ENCODE measurements at places on chromosomes 5 and 9.
A peak's percentile ranks its signal among the peaks of the same experiment; 100 is the strongest.

GRCh38 chr9:76215066-76215465, 179.2 kb downstream of the RFK start:
- DNase-seq, result no peak

GRCh38 chr9:132586830-132587591, 4.6 kb downstream of the BARHL1 start:
- no peak for DNase-seq

- DNase-seq, result no peak
These were observed 250.9 kb downstream of the ADGRV1 start for GRCh38 chr5:90809311-90810056.

DNA sequence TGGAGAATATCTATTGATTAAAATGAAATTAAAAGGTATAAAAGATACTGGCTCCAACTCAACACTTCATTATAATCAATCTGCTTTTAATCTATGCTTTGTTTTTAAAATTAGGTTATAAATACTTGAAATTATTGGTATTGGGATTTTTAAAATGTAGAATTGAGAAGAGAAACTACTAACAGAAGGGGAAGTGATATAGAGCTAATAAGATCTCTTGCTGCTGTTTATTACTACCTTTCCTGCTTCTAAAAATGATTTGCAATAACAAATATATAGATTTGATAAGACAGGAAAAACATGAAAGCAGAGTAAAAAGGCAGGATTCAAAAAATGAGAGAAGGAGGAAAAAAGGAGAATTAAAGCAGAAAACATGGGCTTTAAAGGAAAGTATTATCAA, 209.3 kb upstream of the NREP start:
- no peak for DNase-seq

DNA sequence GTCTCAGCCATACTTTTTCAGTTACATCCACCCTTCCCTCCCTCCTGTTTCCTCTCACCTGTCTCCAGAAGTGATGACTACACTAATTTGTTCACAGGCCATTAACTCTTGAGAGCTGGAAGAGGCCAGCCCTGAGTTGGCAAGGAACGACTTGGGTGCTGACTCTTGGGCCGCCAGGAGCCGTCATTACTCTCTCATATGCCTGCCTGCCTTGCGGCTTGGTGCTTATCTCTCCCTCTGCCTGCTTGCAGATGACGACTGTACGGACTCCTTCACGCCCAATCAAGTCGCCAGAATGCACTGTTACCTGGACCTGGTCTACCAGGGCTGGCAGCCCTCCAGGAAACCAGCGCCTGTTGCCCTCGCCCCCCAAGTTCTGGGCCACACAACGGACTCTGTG, 66.1 kb downstream of the PAPPA start:
- DNase-seq, result no peak

GRCh38 chr5:157761690-157762621, 18.4 kb downstream of the LSM11 start:
- DNase-seq, result no peak

DNA sequence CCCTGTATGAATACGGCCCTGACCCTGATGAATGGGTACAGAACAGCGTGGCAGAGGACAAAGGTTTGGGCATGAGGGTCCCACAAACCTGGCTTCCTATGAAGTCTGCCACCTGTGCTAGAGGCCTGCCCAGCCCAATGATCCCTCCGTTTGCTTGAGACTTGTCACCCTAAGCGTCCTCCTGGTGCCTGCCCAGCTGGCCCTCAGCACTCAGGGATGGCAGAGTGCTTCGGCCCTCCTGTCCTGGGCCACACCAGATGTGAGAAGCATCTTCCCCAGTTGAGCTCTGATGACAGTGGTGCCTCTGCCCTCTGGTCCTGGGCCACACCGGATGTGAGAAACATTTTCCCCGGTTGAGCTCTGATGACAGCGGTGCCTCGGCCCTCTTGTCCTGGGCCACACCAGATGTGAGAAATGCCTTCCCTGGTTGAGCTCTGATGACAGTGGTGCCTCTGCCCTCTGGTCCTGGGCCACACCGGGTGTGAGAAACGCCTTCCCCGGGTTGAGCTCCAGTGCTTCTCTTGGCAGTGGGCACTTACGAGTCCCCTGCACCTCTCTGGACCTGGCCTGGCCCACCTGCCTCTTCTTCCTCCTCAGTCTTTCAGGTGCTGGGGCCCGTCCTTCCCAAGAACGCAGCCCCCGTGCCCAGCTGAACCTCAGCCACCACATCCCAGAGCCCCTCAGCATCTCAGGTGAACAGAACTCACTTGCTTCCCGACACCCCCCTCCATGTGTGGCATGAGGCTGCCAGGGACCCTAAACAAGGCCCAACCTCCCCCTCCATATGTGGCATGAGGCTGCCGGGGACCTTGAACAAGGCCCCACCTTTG, 253.1 kb upstream of the IRX1 start:
- DNase-seq, result no peak

GRCh38 chr5:63439537-63439936, 522.7 kb downstream of the HTR1A start:
- DNase-seq, result no peak

- no peak for DNase-seq
These were observed 57.6 kb downstream of the OTULIN start for GRCh38 chr5:14721990-14722656.

DNA sequence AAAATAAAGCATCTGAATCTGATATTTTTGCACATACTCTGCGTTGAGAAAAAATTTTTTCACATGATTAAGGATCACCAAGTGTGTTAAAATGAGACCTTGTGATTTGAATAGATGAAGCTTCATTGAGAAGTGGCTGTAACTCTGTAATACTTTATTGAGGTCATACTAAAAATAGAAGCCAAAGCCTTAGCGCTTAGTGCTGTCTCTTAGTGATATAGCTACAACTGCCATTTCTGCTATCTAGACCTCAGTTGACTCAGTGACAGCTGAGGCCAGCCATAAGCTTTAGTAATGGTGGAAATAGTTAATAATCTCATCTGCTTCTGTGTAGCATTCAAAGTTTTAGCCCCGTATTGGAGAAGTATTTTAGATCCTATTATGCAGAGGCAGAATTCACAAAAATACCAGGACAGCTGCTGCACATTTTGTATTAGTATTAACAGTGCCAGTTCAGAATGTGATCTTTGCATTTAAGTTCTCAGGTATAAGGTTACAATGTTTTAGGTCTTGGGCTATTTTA, 107.4 kb upstream of the SGCD start:
- DNase-seq, result no peak

DNA sequence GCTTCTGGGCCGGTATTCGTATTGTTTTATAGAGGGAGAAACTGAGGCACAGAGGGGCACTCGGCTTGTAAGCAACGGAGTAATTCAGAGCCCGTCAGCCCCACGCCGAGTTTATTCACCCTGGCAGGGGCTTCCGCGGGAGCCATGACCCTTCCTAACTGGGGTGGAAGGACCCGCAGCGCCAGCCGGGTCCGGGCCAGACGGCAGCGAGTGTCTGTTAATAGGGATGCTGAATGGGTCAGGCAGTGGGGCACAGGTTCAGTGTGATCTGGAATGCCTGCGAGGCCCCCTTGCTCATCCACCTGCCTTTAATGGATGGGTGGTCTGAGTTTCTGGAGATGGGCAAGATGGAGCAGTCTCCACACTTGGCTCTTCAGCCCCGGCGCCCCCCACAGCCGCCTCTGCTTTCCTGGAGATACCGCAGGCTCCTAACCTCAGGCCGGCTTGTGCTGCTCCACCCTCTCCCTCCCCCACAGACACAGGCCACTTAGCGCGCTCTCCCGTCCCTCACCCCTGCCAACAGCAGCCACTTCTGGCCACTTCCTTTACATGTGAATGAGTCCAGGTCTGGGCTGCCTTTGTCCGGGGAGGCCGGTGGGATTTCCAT, 147.1 kb downstream of the ERCC6L2 start:
- peak; percentile 46 for DNase-seq

GRCh38 chr5:72407541-72407940, 87.4 kb downstream of the PTCD2 start:
- DNase-seq, result no peak

DNA sequence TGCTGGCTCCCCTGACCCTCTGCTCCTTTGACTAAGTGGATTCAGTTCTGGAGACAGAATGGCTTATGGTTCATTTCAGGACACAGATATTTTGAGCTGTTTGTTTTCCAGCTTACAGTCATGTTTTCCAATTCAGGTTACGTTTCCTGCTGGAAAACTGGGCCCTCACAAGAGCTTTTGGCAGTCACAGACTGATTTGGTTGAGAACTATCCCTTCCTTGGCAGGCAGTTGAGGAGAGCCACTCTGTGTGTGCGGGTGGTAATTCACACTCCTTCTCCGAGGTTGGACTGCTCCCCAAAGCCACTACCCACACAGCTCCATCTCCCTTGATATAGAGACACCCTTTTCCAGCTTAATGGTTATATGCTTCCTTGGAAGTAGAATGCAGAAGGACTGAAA, 534.5 kb downstream of the TMEM38B start:
- no peak for DNase-seq

Measured in head of caudate nucleus (tissue), 42 donors.